ENCODE measurements at places on chromosomes 5 and 9.

DNA sequence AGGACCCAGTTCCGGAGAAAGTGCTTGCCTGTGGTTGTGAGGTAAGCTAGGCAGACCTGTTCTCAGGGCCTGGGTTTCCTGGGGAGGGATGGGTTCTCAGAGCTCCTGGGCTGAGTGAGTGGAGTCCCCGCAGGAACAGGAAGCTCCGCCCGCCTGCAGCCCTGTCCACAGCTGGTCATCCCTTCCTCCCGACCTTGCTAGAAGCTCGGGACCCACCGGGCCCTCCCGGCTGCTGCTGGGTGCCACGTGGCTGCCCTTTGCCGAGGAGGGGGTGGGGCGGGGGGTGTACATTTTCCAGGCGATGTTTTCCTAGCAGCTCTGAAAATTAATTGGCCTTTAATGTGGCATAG lies 198.1 kb downstream of the C9orf50 start:
- DNase-seq = no peak

GRCh38 chr5:424301-425110 lies 18.5 kb upstream of the EXOC3 start:
- no peak for DNase-seq

DNA sequence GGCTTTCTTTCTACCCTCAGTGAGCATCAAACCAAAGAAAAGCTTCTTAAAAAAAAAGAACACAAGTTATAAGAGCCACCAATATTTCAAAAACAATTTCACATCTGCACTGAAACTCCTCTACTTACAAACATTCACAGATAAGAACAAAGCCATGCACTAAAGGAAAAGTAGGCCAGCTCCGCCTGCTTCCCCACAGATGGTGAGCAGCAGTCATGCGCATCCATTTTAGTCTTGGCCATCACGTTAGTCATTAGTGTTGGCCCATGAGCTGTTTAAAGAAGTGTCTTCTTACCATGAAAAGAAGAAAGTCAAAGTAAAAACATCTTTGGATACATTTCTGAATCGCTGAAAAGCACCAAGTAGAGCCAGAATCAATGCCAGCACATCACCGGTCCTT lies 40.0 kb upstream of the SMIM23 start:
- no peak for DNase-seq

DNA sequence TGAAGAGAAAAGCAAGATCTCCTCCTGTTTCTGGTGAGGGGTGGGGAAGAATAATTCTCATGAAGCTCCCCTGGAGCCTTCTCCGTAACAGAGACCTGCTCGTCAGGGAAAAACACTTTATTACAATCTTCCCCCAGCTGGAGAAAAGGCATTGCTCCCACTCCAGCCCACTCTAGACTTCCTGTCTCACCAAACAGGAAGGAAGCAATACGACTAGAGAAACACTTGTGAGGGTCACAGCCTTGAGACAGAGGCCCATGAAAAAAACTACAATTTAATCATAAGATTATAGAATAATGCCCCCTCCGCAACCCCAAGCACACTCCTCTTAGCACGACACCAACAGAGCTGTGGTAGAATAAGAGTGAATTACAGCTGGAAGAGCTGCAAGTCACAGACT lies 197.2 kb upstream of the S1PR3 start:
- DNase-seq = no peak

- DNase-seq = no peak
Observed at GRCh38 chr5:20028506-20028905, 40.5 kb upstream of the CDH18 start.

DNA sequence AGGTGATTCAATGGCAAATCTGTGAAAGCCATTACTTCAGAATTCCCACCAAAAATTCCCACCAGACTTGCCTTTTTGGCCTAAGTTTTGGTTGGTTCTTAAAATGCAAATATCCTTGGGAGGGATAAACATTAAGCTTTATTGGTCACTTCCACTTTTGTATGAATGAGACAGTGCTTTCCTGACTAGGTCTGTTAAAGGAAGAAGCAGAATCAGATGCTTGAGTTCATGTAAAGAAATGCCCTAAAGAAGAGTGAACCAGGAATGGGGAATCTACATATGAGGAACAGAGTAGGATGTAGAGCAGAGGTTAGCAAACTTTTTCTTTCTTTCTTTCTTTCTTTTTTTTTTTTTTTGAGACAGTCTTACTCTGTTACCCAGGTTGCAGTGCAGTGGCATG lies 129.3 kb downstream of the GCNT1 start:
- no peak for DNase-seq

DNA sequence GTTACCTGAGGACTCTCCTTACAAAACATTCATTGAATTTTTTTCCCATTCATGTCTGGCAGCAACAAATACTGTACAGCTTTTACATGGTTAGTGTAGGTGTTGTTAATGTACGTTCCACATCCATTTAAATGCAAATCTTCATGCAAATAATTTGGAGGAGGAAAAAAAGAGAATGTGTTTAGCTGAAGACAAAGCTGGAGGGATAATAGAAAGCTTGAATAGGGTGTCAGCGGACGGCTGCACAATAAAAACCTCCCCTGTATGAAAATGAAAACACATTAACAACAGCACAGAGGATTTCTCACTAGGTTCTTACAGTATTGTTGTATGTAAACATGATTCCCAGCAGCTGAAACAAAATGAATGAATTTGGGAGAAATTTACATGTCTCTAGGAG lies 231.5 kb downstream of the ZNF608 start:
- no peak for DNase-seq

- no peak for DNase-seq
Observed at GRCh38 chr5:125044491-125045282, 298.2 kb upstream of the ZNF608 start.

DNA sequence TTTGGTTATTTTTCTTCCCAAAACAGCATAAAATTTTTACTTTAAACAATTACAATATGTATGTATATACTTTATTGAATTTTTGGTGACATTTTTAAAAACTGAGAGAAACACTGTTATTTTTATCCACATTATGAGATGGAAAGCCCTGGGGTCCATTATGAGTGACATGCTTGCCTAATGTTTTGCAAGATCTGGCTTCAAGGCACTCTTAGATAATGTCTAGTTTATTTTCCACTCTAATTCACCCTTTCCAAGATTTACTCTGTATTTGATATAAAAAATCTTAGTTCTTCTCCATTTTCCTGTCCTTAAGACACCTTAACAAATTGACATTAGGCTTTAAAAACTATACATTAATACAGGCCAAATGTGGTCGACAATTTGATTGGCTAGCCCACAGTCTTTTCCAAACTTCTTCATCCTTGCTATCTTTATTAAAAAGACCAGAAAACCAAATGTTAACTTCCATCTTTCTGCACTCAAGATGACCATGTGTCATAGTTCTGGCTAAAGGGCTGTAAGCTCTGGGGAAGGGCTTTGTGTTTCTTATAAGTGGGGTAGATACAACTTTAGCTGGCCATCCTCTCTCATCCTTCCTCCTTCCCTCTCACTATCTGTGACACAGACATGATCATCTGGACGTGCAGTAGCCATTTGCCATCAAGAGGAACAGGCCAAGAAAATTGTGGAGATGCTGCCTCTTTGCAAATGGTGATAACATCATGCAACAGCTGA lies 561.1 kb downstream of the PDE4D start:
- no peak for DNase-seq
